ENCODE measurements at places on chromosomes 2 and 18.
A peak's percentile ranks its signal among the peaks of the same experiment; 100 is the strongest.

GRCh38 chr18:5787936-5788335, 107.4 kb downstream of the TMEM200C start:
- no peaks in the 10 kb centered on the region for H3K27me3 ChIP-seq
- no peaks in the 10 kb centered on the region for H3K4me1 ChIP-seq
- H3K4me3 ChIP-seq, result no peak overlapping the region
- H3K36me3 ChIP-seq, result no peaks in the 10 kb centered on the region
- no peak for DNase-seq

GRCh38 chr2:203551778-203552177, 16.7 kb upstream of the RAPH1 start:
- H3K27me3 ChIP-seq, result peaks cover 12% of the 10 kb centered on the region
- peaks cover 2% of the 10 kb centered on the region for H3K36me3 ChIP-seq
- H3K27ac ChIP-seq, result no peak overlapping the region
- H3K4me1 ChIP-seq, result no peaks in the 10 kb centered on the region
- no peak overlapping the region for H3K4me3 ChIP-seq
- no peak for DNase-seq

DNA sequence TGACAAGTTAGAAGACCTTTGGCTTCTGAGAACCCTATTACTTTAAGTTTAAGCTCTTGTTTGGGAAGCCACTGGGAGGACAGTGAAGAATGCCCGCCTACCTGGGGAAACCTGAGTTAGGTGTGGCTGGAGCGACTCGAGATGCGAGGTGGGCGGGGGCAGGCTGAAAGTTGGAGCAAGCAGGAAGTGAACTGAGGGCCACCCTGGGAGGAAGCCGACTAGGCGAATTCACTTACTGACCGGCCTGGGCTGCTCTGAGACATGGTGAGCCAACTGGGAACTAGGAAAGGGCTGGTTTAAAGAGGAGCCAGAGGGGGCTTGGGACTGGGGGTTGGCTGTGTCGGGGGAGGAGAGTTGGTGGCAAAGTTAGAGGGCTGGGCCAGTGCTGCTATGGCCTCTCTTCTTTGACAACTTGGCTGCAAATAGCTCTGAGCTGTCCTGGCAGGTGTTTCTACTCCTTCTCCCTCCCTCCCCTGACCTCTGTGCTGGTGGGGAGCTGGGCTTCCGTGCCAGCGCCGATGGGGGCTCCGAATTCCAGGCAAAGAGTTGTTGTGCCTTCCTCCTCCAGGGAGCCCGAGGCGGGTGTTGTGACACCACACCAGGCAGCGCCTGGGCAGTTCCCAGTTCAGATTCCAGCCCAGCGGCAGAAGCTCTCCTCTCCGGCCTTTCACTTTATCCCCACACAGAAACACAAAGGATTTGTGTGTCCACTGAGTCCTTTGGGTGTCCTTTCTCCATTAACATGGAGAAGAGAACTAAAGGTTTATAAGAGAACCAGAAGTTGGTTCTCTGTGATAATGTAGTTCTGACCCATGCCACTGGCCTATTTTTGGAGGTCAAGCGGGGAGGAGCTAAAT, at the start of gene VAMP8:
TSS of gene VAMP8 (plus strand) at position 201 of the 857 bp plus-strand sequence. CDS start at position 262, 61 bp downstream.
- H3K4me3 ChIP-seq, result peak within 1 kb of the TSS; percentile 96
- peaks cover 15% of the 10 kb centered on the region for H3K36me3 ChIP-seq
- no peaks in the 10 kb centered on the region for H3K27me3 ChIP-seq
- peak; percentile 31 for DNase-seq

DNA sequence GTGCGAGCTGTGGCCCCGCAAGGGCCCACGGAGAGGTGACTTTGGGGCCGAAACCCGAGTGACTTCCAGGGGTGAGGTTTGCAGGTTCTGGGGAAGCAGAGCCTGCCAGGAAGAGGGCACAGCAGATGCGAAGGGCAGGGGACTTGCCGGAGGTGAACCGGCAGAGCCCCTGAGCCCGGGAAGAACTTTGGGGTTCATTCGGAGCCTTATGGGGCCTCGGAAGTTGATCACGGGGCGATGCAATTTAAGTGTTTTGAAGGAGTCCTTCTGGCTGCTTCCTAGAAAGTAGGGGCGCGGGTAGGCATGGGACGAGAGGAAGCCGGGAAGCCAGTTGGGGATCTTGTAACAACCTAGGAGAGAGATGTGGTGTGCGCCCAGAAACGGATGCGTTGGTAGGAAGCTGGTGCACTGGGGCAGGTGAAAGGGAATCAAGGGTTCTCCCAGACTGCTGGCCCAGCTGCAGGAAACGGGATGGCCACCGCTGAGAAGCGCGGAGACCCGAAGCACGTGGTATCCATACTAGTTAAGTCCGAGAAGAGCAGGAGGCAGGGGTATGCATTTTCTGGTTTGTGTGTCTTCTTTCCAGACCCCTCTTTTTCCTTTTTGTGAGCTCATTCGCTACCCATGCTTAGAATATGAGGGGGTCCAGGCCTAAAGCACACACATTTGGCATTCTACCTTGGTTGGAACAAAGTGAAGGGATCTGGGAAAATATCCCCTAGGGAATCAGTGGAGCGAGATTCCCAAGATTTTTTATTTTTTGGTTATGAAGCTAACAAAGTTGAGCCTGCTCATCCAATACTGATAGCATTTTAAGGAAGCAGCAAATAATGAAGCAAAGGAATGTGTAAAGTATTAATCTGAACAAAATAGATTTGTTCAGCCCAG, 758 bp downstream of the SCLY start:
- H3K27ac ChIP-seq, result peak overlapping the region; percentile 93
- no peak for DNase-seq
- peaks cover 15% of the 10 kb centered on the region for H3K4me1 ChIP-seq
- peaks cover 2% of the 10 kb centered on the region for H3K27me3 ChIP-seq
- H3K4me3 ChIP-seq, result peak overlapping the region; percentile 83
- H3K36me3 ChIP-seq, result peaks cover 13% of the 10 kb centered on the region

DNA sequence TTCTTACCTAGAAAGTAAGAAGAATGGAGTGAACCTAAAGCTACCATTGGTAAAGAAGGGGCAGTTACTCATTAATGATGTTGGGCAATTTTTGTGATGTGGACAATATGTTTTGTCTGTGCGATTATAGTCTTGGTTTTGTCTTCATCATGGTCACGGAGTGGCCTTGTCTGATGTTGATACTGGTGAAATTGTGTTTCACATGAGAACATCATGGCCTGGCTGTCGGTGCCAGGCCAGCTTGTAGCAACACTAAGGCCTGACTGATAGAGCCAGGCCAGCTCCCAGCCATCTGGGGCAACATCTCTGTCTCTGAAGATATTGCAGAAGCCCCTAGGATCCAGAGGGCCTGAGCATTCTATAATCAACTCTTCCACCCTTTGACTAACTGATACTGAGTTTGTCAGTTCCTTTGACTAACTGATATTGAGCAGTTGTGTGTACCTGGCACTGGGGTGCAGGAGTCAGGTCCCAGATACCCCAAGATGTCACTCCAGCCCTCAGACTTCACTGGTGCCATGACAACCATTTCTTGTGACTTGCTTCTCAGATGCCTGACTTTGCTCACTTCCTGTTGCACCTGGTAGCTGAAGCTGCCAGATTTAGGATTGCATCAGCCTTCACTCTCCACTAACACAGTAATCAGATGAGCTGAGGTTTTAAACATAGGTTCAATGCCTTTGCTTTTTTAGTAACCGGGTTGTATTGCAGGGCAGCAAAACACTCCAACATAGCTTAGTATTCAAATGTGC, 62.5 kb downstream of the RPIA start:
- peak overlapping the region; percentile 87 for H3K27ac ChIP-seq
- peaks cover 9% of the 10 kb centered on the region for H3K4me1 ChIP-seq
- H3K36me3 ChIP-seq, result peaks cover 25% of the 10 kb centered on the region
- H3K4me3 ChIP-seq, result no peak overlapping the region
- peak; percentile 35 for DNase-seq

GRCh38 chr18:356778-357177, 88.9 kb upstream of the THOC1 start:
- H3K27me3 ChIP-seq, result peaks cover 9% of the 10 kb centered on the region
- H3K27ac ChIP-seq, result no peak overlapping the region
- H3K4me3 ChIP-seq, result no peak overlapping the region
- no peaks in the 10 kb centered on the region for H3K36me3 ChIP-seq

- no peaks in the 10 kb centered on the region for H3K27me3 ChIP-seq
- H3K4me3 ChIP-seq, result no peak overlapping the region
- no peak overlapping the region for H3K27ac ChIP-seq
- no peaks in the 10 kb centered on the region for H3K36me3 ChIP-seq
These were observed 60.3 kb upstream of the SP3 start for GRCh38 chr2:174025271-174026121.

DNA sequence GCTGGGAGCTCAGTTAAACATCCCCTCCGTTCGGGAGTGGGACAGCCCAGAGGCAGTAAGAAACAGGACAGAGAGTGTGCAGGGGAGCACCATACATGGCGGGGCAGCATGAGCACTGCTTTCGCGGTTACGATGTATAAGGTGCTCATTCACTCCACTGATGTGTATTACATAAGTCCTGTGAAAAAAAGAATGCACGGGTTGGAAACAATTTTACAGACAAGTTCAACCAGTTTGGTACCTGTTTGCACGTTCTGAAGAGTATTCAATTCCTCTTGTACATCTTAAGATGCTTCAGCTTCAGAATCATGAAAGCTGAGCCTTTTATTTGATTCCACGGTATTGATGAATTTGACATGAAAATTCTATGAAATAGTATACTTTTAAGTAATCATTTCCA, 97.8 kb upstream of the NETO1 start:
- H3K36me3 ChIP-seq, result no peaks in the 10 kb centered on the region
- H3K4me1 ChIP-seq, result no peaks in the 10 kb centered on the region
- no peaks in the 10 kb centered on the region for H3K27me3 ChIP-seq
